Stimulated activated CD8-positive, alpha-beta memory T cell treated with anti-CD3 and anti-CD28 coated beads, Interleukin-4, amount 100 ng/mL, for 1 hour (primary cell): ENCODE measurements at places on chromosomes 7 and 10.

DNA sequence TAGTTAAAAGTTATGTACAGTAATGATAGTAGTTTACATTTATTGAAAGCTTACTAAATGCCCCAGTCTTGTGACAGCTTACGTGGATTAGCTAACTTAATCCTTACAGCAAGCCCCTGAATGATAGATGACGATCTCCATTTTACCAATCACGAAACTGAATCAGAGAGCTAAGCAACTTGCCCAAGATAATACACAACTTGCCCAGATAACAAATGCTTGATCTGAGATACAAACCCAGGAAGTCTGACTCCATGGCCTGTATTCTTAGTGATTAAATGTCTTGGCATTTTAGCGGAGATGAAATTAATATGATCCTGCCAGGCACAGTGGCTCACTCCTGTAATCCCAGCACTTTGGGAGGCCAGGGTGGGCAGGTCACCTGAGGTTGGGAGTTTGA, 46.9 kb upstream of the FMC1 start:
- DNase-seq, result no peak

GRCh38 chr10:87751274-87751673, 66.8 kb downstream of the ATAD1 start:
- DNase-seq, result no peak

DNA sequence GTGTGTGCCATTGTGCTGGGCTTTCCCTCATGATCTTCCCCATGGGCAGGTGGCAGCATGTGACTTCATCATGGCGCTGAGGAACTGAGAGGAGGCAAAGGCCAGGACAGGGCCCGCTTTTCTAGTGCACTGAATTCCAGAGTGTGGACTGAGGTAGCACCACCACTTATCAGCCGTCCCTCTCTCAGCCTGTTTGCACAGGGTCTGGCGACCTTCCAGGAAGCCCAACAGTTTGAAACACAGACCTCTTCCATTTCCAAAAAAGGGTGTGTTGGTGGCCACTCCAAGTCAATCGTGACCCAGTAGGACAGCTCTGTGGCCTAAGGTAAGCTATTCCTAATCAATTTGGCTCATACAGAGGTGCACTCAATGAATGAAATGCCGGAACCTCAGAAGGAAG, 4.4 kb downstream of the DNAJC30 start:
- no peak for DNase-seq

DNA sequence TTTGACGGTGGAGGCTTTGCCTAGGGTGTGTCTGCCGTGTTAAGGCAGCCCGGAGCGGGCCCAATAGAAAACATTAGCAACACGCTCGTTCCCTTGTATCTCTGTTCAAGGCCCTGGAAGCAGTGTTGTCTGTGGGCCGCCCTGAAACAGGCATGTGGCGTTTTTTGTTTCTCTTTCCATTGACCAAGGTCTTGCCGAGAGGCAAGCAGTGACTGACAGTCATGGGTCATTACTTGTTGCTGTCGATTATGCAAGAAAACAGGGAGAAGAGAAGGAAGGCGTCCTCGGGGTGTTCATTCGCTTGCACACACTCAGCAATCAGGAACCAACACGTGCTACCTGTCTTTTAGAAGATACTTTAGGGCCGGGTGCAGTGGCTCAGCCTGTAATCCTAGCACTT, 92.5 kb downstream of the EZH2 start:
- DNase-seq, result no peak

DNA sequence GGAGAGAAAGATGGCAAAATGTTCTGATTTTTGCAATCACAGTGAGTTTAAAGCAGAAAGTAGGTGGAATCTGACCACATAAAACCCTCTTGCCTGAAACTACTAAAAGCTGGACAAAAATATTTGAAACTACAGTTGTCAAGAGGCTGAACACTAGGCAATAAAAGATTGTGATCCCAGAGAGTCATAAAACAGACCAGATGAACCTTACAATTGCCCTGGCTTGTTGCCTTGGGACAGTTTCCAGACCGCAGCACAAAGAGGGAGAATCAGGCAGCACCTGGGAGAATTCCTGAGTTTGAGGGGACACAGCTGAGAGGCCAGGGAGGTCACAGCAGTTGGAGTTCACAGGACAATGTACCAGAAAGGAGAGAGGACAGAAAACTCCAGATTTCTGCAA, 107.3 kb upstream of the NANOS1 start:
- DNase-seq, result no peak
